Left renal pelvis (tissue), 4 donors: ENCODE measurements at places on chromosomes 11 and 22. TPM values are rescaled to one million over a fixed set of nuclear protein-coding genes. Genes with fewer than 3 reads are reported as not detected.
A peak's percentile ranks its signal among the peaks of the same experiment; 100 is the strongest.

DNA sequence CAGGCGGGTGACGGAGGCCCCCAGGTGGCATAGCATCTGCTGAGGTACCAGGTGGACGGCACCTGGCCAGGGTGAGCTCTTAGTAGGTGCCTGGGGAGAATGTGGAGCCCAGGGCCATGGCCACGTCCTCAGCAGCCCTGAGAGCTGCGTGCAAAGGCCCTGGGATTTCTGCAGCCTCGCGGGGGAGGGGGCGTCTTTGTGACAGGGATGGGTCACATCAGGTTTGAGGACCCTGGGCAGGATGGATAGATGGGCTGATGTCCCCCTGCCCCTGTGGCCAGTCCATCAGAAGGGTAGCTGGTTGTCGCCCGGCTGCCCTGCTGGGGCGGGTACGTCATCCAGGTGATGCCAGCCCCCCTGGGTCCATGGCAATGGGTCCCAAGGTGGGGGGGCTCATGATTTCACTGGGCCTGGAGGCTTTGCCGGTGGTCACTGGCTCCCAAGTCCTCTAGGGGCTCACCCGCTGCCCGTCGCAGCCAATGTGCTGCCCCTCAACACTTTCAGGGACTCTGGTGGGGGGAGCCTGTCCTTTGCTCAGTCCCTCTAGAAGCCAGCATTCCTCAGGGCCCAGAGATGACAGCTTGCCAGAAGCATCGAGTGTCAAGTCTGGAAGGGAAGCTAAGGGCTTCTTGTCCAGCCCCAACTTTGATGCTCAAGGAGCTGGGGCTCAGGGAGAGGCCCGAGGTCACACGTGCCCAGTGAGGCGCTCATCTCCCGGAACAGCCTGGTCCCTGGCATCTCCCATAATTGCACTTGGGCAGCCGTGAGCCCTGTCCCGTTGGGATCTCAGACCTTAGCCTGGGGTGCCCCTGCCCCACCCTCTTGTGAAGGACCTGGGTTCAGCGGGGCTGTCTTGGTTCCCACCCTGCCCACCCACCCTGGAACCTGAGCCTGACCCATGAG is 777 bp downstream of the TBX10 start:
- DNase-seq = no peak

- DNase-seq = no peak
Measured at GRCh38 chr11:120040151-120040840, 97.6 kb downstream of the TRIM29 start.

DNA sequence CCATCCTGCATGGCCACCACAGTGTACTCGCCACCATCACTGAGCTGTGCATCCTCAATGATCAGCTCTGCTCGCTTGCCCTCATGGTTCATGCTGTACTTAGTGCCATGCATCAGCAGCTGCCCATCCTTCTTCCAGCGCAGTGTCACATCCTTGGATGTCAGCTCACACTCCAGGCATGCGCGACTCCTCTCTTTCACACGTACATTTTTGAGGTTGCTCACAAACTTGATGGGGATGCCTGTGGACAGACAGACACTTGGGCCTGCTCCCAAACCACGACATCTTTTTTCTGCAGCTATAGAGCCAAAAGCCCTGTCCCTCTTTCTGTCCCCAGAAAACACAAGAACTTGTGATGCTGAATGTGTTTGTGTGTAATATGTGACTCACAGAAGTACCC is 10.5 kb downstream of the IGSF22 start:
- no peak for DNase-seq

- DNase-seq = no peak
Measured at GRCh38 chr11:45665206-45665932, at the start of gene CHST1. Gene CHST1, minus strand, starts transcription at chr11:45665622. Its CDS starts 14,699 bp downstream, at chr11:45650923.

The OR8G5 gene
- not detected for polyA plus RNA-seq

- no peak for DNase-seq
Measured at GRCh38 chr11:33832676-33833075, 58.4 kb upstream of the FBXO3 start.

- no peak for DNase-seq
Measured at GRCh38 chr11:107947904-107948303, 19.7 kb downstream of the RAB39A start.

- DNase-seq = no peak
Measured at GRCh38 chr22:47124961-47125360, 362.5 kb downstream of the TBC1D22A start.

The HPX gene
- 2.4 TPM for polyA plus RNA-seq

The OR4C46 gene
- not detected for polyA plus RNA-seq

- DNase-seq = no peak
Measured at GRCh38 chr11:128501632-128502549, 85.5 kb downstream of the ETS1 start.

- DNase-seq = peak; percentile 69
Measured at GRCh38 chr11:115324581-115325432, 179.4 kb downstream of the CADM1 start.

DNA sequence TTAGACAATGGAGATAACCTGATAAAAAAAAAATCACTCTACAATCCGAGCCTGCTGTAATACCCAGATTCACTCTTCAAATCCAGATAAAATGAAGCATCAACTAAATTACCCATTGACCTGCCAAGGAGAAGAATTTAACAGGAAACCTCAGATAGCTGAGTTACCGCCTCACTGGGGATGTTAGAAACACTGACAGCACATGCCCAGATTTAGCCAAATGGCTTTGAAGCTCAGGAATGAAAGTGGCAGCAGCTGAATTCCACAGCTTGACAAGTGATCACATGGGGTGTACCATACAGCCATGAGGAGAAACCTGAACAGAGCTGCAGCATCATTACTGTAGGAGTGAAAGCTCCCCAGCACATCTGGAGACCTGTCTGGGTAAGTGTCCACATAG is 807.6 kb downstream of the DLG2 start:
- no peak for DNase-seq

The SLC22A6 gene
- polyA plus RNA-seq = 28.1 TPM

GRCh38 chr11:3605771-3606203 is 36.0 kb downstream of the ART5 start:
- no peak for DNase-seq

GRCh38 chr11:57596266-57596885 is 1.1 kb upstream of the SERPING1 start:
- DNase-seq = no peak

DNA sequence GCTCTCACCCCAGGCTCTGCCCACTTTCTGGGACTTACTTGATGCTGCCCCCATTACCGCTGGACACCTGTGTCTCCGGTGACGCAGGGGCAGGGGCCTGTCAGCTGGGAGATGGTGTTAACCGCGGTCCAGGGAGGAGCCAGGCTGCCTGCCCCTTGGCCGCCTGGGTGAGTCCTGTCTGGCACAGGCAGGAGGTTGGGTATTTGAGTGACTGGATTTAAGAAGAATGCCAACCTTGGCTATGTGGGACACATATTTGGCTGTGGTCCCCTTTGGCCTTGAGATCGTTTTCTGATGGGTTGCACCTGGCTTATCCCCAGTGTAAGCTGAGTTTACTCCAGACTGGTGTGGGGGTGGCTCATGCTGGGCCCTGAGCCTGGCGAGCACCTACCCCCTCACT is 2.5 kb downstream of the MUC6 start:
- no peak for DNase-seq

- no peak for DNase-seq
Measured at GRCh38 chr11:46363031-46363407, 15.8 kb downstream of the DGKZ start.

DNA sequence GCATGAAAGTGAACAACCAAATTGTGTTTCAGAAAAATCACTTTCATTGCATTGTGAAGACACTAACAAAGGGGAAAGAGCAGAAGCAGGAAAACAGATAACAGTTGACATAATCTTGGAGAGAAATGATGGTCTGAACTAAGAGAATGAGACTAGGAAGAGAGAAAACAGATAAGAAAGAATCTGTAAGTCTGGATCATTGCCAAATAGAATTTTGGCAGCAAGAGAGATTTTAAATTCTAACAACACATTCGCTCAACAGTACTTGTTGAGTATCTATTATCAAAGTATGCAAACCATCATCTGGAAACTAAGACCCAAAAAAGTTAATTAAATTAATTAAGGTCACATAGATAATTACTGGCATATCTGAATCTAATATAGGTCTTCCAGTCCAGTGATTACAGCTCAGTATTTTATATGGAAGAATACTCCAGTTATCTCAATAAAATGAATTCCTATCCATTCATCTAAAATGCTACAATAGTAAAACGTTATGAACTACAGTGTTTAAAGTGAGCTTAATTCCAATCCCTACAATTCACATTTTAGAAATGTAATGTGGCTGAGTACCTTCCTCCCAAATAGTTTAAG is 166.7 kb upstream of the FAT3 start:
- DNase-seq = no peak

DNA sequence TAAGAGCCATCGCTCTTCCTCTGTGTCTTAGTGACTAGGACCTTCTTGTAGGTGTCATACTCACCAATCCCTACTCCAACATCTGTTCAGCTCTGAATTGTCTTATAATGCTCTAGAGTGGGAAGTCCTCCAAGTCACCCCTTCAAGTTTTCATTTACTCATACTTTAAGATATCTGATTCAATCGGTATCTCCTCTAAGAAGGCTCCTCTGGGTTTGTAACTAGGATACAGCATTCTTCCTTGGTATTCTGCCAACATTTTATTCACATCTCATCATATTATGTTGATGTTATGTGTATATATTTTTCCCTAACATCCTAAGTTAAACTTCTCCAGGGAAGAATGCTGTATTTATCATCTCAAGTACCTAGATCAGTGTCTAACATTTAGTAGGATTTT is 662.1 kb downstream of the NTM start:
- no peak for DNase-seq

GRCh38 chr11:94295534-94295933 is 8.8 kb upstream of the IZUMO1R start:
- DNase-seq = no peak

The TIGD3 gene
- 0.69 TPM for polyA plus RNA-seq

GRCh38 chr22:48772286-48772907 is 1055.3 kb downstream of the BRD1 start:
- no peak for DNase-seq

DNA sequence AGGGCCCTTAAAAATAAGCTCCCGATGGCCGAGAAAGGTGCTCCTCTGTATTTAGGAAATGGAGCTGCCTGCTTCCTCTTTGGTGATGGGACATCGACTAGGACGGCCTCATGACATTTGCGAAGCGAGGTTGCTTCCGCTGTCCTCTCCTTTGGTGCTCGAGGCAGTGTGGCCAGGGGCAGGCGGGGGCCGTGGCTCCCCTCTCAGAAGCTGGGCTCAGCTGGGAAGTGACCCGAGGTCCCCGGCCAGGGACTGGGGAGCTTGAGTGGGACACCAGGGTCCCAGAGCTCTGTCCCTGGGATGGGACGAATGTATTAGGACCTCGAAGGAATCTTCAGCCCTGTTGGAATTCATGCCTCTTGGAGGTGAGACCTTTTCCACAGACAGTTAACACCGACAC is 151.1 kb downstream of the CTTN start:
- DNase-seq = no peak

- DNase-seq = no peak
Measured at GRCh38 chr11:70348191-70348590, 50.1 kb upstream of the CTTN start.

The TRIM51 gene
- not detected for polyA plus RNA-seq

DNA sequence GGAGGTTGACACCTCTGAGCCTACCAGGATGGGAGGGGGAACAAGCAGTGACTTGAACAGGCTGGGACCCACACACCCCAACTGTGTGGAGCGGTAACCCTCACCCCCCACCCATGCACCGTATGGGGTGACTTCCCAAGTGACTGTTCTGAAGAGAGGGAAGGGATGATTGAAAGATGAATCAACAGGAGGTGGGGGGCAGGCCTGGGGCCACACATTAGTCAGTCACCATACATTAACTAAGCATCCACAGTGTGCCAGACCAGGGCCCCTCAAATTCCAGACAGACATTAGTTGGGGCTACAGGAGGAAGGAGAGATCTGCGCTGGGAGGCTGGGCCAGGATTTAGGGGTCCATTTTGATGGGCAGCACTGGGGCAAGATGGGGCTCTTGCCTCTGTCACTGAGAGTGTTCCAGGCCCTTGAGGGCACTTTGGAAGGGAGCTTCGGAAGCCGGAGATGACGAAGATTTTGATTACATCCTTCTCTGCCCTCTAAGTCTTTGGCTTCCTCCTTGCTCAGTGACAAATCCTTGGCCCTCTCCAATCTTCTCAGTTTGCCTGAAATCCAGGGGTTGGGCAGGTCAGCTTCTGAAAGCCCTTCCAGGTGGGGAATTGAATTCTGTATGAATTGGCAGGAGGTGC is 966 bp downstream of the SMTN start:
- no peak for DNase-seq

The MS4A4E gene
- polyA plus RNA-seq = 1.3 TPM

The TREH gene
- polyA plus RNA-seq = not detected

The IRAG1 gene
- polyA plus RNA-seq = 11.9 TPM

- no peak for DNase-seq
Measured at GRCh38 chr11:61586792-61587430, 6.0 kb upstream of the SYT7 start.

DNA sequence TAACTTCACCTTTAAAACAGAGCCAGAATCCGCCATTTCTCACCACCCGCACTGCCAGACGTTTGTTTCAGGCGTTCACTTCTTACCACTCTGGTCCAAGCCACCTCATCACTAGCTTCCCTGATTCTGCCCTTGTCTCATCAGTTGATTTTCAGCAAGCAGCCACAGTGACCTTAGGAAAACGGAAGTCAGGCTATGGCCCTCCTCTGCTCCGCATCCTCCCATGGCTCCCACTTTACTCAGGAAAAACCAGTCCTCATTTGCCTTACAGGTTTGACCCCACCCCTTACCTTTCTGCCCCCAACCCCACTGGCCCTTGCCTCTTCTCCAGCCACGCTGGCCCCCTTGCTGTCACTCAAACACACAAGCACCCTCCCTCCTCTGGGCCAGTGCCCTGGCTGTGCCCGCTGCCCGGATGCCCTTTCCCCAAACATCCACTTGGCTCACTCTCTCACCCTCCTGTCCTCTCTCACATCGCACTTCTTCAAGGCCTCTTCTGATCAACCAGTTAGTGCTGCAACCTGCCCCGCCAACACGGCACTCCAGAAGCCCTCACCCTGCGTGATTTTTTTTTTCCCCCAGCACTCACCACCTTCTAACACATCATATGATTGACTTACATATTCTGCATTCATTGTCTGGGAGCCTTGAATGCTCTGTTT is 18.9 kb downstream of the TPST2 start:
- no peak for DNase-seq

The BCO2 gene
- 4.5 TPM for polyA plus RNA-seq

GRCh38 chr11:12163181-12163941 is 53.0 kb downstream of the MICAL2 start:
- no peak for DNase-seq

GRCh38 chr22:29801796-29802195 is 34.6 kb downstream of the UQCR10 start:
- DNase-seq = no peak

DNA sequence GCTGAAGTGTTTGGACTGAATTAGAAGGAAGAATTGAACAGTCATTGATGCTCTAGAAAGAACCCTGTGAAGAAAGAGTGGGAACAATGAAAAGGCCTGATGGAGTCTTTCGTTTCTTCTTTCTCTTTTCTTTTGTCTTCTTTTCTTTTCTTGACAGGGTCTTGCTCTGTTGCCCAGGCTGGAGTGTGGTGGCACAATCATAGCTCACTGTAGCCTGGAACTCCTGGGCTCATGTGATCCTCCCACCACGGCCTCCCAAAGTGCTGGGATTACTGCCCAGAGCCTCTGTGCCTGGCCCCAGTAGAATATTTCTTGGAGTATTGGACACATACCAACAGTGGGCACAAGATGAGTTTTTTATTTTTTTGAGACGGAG is 1.1 kb downstream of the FEN1 start:
- no peak for DNase-seq

- DNase-seq = peak; percentile 76
Measured at GRCh38 chr22:41022470-41023298, 69.7 kb upstream of the EP300 start.

The APOA5 gene
- not detected for polyA plus RNA-seq

GRCh38 chr22:42933485-42934091 is 76.5 kb upstream of the ARFGAP3 start:
- peak; percentile 24 for DNase-seq
